ENCODE measurements at places on chromosomes 1 and 21.

GRCh38 chr1:205056188-205056611 lies 13.2 kb downstream of the CNTN2 start:
- DNase-seq = no peak

- no peak for DNase-seq
These were observed 1.7 kb downstream of the SEMA6C start for GRCh38 chr1:151144474-151145303.

- DNase-seq = peak; percentile 40
These were observed 180.4 kb downstream of the FGGY start for GRCh38 chr1:59477286-59477685.

GRCh38 chr1:9425859-9426258 lies 113.4 kb upstream of the SLC25A33 start:
- DNase-seq = no peak

GRCh38 chr1:221832617-221833016 lies 90.7 kb upstream of the DUSP10 start:
- DNase-seq = no peak

DNA sequence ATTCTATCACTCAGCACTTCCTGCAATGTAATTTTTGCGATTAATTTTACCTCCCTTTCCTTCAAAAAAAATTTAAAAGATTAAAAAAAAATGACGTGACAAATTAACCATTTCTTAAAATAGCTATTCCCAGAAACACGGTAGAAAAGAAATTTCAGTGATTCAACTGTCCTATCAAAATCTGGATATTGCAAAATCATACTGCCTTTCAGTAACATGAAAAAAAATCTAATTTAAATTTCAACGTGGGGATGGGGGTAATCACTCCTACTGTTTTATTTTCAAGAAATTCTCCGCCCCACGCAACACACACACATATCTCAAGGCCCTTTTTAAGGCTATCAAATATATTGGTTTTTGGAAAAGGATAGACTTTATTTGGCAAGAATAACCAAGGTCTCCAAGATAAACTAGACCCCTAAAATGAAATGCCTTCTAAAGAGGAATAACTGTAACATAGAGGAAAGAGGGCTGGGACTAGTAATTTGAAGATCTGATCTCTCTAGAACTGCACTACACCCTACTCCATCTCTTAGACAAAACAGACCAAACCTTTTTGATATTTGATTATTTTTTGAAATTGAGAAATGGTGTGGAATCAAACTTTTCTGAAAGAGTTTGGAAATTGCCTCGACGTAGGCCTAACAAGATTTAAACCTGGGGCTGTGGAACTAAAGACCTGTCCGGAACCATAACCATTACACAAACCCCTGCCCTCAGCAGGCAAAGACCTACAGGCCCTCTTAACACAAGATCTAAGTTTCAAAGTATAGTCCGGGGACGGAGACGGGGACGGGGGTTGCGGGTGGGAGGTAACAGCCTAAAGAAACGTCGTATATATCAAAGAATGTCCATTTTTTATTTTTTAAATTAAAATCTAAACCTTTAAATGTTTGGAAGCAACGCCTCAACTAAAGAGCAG lies 941 bp downstream of the ARNT start:
- DNase-seq = no peak

DNA sequence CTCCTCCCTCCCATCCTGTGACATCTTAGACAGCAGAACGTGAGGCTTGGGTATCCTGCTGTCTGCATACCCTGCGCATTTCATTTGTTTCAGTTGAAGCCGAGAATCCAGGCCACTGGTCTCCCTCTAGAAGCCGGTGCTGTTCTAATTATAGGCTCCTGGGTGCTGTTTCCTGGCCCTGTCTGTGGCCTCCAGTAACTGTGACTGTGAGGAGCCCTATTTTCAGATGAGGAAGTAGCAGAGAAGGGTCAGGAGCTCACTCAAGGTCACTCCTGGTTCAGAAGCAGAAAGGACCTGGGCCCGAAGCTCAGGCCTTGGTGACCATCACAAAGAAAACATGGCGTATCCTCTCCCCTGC lies 24.0 kb downstream of the COQ8A start:
- no peak for DNase-seq

DNA sequence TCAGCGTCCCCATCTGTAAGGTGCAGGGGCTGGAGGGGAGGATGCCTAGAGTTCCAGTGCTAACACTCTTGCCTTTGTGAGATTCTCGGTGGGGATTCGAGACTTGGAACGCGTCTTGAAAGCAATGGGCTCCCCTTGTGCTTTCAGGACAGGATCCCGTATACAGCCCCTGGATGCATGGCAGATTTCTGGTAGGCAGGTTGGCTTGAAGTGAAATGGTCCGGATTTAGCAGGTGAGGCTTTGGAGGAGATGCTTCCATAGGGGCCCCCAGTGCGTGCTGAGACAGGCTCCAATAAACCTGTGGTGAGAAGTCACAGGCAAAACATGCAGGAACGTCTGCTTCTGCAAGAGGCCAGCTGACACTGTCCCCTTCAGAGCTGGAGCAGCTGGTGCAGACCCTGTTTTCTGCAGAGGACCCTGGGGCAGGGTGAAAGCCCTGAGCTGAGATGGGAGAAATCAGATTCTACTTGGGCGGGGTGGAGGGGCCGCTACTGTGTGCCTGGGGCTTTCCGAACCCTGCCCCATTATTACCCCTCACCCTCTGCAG lies 270.4 kb downstream of the PTPRU start:
- DNase-seq = no peak

- no peak for DNase-seq
These were observed 543.0 kb upstream of the DAB1 start for GRCh38 chr1:57966751-57967406.

DNA sequence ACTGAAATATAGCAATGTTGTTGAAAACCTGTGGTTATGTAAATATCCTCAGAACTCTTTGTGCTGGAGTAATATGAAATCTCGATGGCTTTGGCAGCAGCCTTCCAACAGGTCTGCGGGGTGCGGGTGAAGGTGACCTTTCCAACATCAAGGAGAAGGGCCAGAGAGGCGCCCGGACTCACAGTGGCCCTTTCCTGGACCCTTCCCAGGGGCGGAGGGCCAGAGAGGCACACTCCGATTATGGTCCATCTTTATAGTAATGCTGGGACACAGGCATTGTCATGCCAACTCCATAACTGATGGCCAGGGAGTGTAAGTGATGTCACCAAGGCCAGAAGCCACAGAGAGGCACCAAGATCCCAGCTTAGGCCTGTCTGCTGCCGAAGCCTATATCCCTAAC lies 18.1 kb downstream of the SLC37A1 start:
- DNase-seq = no peak

GRCh38 chr1:196557797-196558196 lies 50.4 kb downstream of the KCNT2 start:
- DNase-seq = no peak

DNA sequence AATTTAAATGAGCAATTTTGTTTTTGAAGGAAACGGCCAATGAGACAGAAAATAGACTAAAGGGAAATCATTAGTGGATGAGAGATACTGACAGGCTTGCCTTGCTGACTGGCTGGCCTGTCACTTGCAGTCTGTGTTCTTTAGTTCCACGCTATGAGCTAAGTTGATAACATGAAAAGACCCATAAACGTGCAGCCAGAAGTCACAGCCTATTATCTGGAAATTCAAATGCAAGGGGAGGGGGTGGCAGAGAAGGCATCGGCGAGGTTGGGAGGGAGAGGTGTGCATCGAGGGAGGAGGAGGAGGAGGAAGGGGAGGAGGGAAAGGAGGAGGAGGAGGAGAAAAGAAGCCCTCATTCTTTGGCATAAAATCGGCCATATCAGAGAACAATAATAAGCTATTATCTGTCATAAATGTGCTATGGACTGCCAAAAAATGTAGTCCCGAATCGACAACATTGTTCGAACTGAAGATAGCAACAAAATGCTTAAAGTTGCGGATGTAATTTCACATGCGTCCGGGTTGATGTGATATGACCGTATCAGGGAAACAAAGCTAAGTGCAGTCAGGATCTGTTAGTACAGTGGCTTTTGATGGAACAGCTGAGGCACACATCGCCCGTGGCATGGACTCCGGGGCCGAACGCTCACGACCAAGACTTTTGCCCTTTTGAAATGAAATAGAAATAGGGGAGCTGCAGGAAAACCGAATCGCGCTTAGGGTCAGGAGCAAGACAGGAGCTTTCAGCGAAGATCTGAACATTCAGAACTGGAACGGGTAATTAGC lies 11.6 kb upstream of the BARHL2 start:
- no peak for DNase-seq

GRCh38 chr1:228008391-228009115 lies 1.8 kb downstream of the WNT3A start:
- DNase-seq = no peak

DNA sequence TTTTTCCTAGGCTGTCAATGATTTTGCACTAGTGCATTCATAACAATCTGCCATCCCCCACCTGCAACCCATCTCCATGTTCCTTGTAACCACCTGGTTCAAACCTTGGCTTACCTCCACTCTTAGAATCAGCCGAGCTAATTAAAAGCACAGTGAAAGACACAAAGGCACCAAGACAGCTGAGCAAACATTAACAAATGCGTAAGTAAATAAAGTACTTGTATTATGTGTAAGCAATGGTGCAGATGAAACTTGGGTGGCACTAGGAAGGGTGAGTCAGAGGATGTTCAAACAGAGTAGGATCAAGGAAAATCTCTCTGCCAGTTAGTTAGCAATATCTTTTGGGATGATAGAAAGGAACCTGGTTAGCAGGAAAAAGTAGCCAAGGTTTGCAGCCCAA lies 5.1 kb upstream of the FOXJ3 start:
- no peak for DNase-seq

- DNase-seq = no peak
These were observed 4.9 kb upstream of the LAD1 start for GRCh38 chr1:201404055-201404454.

DNA sequence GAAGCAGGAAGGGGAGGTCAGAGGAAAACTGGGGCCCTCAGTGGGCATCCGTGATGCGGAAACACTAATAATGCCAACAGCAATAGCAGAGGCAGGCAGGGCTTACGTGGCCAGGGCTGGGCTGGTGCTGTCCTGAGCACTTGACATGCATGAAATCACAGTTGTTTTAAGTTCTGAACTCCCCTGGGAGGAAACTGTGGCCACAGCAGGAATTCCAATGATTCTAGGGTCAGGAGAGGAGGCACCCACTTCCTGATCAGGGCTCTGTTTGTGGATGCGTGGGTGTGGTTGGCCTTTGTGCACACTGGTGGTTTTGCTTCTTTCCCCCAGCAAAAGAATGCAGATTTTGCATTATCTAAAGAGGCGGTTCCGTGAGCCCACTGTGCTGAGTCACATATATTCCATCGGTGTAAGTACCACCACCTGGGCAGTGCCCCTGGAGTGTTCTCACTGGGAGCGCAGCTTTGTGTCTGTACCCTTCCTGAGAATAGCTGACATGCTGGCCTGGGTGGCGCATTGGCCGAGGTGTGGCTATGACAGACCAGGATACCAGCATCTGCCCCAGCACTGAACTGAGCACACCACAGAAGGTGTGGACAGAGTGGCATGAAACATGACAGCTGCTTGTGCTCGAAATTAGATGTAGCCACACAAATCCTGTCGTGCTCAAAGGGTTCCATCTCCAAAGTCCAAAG lies 71.0 kb downstream of the PDE9A start:
- peak; percentile 8 for DNase-seq

GRCh38 chr21:26936641-26937040 lies 30.2 kb downstream of the ADAMTS5 start:
- no peak for DNase-seq

DNA sequence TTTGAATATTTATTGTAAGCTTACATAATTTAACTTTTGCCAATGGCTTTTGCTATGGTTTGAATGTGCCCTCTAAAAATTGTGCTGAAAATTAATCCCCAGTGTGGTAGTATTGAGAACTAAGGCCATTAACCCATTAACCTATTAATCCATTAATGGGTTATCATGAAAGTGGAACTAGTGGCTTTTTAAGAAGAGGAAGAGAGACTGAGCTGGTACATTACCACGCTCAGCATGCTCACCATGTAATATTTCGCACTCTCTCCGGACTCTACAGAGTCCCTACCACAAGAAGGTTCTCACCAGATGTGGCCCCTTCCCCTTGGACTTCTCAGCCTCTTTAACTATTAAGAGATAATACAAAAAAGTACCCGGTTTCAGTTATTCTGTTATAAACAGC lies 164.4 kb upstream of the ZRANB2 start:
- no peak for DNase-seq

GRCh38 chr1:150627826-150628410 lies 1.5 kb downstream of the ENSA start:
- no peak for DNase-seq

GRCh38 chr1:40197656-40198055 lies 36.5 kb downstream of the RLF start:
- DNase-seq = no peak
